SK-MEL-5 (cell line): ENCODE measurements at places on chromosomes 1 and 21. TPM values are rescaled to one million over a fixed set of nuclear protein-coding genes. Genes with fewer than 3 reads are reported as not detected.

Gene TNNT2
- not detected in 2 replicates for total RNA-seq

DNA sequence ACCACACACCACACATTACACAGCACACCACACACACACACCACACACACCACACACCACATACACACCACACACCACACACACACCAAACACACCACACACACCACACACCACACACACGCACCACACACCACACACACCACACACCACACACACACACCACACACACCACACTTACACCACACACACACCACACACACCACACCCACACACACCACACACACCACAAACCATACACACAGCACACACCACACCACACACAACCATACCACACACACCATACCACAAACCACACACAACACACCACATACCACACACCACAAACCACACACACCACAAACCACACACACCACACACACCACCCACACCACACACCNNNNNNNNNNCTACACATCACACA lies 40.9 kb upstream of the SIK1 start:
- DNase-seq = no peak

DNA sequence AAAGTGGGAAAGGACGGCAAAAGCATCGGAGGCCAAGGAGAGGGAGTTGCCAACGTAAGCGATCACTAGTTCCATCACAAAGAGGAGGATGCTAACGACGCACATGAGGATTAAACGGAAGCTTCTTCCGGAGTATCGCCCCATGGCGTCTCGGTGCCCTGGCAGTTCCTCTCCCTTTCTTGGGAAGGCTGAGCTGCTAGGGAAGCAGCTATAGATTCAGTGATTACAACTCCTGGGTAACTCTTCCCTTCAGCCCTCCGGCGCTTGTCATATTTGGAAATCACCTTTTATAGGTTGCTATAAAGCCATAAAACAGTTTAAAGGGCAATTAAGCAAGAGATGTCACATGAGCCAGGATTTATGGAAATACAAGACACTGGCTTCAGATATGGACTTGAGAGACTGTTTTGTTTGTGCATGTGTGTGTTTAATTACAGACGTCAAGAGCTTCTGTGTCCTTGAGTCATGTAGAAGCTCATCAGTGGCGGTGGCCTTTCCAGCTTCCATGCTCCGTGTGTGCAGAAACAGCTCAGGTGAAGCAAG lies 30.6 kb upstream of the SLC30A10 start:
- no peak for DNase-seq

Gene BRINP2
- not detected in 2 replicates for total RNA-seq

Gene PINK1
- total RNA-seq = 27.2 and 28.4 TPM in 2 replicates

DNA sequence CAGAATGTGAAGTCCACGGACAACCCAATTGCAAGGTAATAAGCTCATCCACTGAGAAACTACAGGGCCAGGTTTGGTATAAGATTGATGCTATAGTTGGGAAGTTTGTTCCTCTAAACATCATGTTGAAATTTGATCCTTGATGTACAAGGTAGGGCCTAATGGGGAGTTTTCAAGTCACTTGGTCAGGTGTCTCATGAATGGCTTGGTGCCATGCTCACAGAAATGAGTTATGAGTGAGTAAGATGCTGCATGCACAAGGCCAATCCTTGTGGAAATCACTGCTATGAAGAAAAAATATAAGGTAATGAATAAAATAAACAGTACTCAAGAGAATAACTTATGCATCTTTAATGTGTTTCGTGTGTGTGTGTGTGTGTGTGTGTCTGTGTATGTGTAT lies 1891.2 kb downstream of the NCAM2 start:
- no peak for DNase-seq

DNA sequence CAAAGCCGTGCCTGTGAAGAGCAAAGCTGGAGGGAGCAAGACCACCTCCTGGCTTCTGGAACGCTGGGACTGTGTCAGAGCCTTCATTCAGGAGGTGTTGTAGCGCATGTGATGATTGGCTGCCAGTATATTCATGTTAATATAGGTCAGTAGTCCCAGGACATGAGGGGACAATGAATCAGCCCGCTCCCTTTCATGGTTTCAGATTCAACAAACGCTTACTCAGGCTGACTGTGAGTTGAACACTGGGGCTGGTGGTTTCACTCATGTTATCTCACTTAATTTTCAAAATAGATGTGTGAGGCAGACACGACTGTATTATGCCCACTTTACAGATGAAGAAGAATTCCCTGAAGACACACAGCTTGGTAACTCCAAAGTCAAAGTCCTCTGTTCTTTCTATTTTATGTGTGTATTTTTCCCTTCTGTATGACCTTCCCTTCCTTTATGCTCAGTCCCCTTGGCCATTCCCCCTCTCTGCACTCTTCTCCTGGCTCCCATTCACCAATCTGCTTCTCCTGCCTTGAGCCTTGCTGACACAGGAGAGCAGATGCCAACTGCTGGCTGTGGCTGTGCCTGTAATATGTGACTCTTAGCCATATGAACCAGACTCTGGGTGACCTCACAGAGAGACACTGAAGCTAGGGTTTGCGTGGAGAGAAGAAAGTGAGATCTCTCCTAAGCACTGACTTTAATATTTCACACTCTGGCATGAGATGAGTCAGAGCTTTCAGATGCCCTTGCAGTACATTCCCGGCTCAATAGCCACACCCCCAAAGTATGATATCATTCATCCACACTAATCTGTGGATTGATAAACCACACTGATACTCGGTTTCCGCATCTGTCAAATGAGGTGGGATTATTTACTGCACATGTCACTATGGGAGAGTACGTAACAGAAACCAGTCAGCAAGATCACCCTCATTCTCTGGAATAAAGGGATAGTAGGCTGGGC lies 31.4 kb upstream of the KIRREL1 start:
- no peak for DNase-seq

GRCh38 chr1:68178821-68179490 lies 53.4 kb downstream of the WLS start:
- DNase-seq = no peak

Gene FCRLB
- 6.0 and 7.3 TPM in 2 replicates for total RNA-seq

- no peak for DNase-seq
Observed at GRCh38 chr1:240104672-240105071, 13.0 kb downstream of the FMN2 start.

GRCh38 chr1:226419284-226420029 lies 11.6 kb upstream of the PARP1 start:
- peak; percentile 67 for DNase-seq

Gene CALML6
- total RNA-seq = 0.08 and 0.67 TPM in 2 replicates

GRCh38 chr1:59976194-59977074 lies 49.9 kb upstream of the CYP2J2 start:
- DNase-seq = peak; percentile 61

GRCh38 chr21:42406201-42406621 lies 2.5 kb downstream of the UBASH3A start:
- DNase-seq = no peak

DNA sequence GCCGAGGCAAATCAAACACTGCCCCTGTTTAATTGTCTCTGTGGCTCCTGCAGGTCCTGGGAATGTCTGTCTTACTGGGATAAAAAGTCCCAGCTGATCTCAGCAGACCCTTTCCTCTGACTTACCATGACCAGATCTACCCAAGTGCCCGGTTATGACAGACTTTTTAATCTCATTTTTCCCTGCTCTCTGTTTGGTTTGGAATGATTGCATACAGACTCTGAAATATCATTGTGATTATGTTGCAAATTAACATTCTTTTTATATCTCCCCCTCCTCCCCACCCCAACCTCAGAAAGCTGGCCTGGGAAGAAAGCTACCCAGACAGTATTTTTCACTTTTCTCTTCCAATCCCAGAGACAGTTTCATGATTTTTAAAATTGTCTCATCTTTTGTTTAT lies 16.3 kb downstream of the RAB7B start:
- no peak for DNase-seq

Gene CD1B
- not detected in 2 replicates for total RNA-seq

GRCh38 chr1:223242971-223243370 lies 99.9 kb upstream of the TLR5 start:
- DNase-seq = no peak

- DNase-seq = peak; percentile 26
Observed at GRCh38 chr1:119075614-119076013, 64.8 kb downstream of the WARS2 start.

- peak; percentile 17 for DNase-seq
Observed at GRCh38 chr1:204249736-204250427, 36.1 kb upstream of the GOLT1A start.

GRCh38 chr1:190102757-190103326 lies 374.8 kb downstream of the BRINP3 start:
- no peak for DNase-seq

DNA sequence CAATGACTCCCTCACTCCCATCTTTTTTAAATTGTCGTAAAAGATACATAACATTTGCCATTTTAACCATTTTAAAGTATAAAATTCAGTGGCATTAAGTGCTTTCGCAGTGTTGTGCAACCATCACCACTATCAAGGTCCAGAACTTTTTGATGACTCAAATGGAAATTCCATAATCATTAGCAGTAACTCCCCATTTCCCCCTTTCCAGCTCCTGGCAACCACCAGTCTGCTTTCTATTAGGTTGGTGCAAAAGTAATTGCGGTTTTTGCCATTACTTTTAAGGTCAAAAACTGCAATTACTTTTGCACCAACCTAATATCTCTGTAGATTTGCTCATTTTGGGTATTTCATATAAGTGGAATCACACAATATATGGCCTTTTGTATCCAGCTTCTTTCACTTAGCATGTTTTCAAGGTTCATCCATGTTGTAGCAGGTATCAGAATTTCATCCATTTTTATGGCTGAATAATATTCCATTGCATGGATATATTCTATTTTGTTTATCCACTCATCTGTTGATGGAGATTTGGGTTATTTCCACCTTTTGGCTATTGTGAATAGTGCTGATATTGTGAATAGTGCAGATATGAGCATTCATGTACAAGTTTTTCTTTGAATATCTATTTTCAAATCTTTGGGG lies 159.7 kb downstream of the HIVEP3 start:
- DNase-seq = no peak

Gene PTGER3
- 0.03 and 0.05 TPM in 2 replicates for total RNA-seq

Gene KCNA2
- under 0.01 and 0.24 TPM in 2 replicates for total RNA-seq

- DNase-seq = no peak
Observed at GRCh38 chr1:161483361-161483760, 21.9 kb upstream of the FCGR2A start.

- DNase-seq = no peak
Observed at GRCh38 chr1:115158181-115158580, 68.9 kb upstream of the TSPAN2 start.

Gene ADCY10
- not detected in 2 replicates for total RNA-seq

DNA sequence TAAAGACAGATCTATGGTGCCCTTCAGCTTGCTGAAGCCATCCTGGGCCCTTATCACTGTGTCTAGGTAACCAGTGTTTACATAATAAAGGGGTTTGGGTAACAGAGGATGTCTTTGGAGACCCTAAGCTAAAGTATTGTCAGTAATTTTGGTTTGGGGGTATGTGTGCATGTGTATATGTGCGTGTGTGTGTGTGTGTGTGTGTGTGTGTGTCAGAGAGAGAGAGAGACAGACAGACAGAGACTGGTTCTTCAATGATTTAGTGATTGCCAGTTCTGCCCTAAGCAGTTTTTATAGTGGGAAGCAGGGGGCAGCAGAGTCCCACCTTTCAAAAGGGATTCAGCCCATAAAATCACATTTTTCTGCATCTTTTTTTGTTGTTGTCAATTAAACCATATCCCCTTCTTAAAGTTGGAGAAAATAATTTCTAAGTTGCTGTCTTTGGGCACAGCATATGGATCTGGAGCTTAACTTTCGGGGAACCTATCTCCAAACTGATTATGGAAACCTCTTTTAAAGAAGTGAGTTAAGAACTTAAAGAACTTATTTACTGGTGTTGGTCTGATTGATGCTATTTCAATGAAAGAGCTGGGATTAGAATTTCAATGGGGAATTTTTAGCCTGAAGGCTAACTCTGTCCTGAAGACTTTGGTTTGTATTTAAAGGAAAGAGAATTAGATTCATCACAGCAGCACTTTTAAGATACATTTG lies 51.1 kb downstream of the ZNF326 start:
- peak; percentile 53 for DNase-seq

Gene GPR37L1
- not detected in 2 replicates for total RNA-seq

Gene ANGPTL1
- total RNA-seq = 1.8 and 2.2 TPM in 2 replicates

Gene LMX1A
- not detected in 2 replicates for total RNA-seq

Gene CCDC24
- total RNA-seq = 5.1 and 5.2 TPM in 2 replicates

DNA sequence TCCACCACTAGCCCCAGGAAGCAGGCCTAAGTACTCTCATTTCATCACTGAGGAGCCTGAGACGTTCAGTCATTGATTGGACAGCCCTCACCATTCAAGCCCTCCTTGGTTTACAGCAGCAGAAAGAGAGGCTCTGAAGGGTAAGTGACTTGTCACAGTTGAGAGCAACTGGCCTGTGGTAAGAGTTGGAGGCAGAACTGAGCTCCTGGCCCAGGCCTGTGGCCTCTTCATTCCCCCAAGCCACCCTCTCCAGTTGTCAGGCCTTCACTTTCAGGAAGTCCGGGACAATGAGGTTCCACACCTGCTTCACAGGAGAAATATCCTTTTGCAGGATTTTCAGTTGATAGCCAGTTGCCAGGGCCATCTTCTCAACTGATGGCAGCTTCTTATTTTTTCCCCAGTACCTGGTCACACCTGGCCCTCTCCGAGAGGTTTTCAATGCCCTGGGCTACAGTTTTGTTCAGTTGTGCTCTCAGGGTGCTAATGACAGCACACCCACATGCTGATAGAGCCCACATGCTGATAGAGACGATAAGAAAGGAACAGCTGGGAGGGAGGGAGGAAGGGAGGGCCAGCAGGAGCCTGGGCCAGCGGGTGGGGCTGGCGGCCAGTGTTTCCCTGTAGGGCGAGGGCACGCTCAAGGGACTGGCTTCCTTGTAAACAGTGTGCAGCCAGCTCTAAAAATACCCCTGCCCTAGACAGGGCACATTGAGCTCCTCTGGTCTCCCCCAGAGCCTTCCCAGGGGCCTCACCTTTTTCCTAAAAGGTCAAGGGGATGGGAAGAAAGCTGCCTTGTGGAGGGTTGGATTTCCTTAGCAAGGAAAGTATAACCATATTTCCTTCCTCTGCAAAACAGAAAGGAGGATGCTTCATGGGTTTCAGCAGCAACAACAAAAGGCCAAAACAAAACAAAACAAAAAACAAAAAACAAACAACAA lies 112.7 kb upstream of the JUN start:
- no peak for DNase-seq

GRCh38 chr1:72322910-72323309 lies 40.6 kb upstream of the NEGR1 start:
- DNase-seq = no peak

- DNase-seq = no peak
Observed at GRCh38 chr1:51231120-51231519, 5.0 kb upstream of the RNF11 start.

DNA sequence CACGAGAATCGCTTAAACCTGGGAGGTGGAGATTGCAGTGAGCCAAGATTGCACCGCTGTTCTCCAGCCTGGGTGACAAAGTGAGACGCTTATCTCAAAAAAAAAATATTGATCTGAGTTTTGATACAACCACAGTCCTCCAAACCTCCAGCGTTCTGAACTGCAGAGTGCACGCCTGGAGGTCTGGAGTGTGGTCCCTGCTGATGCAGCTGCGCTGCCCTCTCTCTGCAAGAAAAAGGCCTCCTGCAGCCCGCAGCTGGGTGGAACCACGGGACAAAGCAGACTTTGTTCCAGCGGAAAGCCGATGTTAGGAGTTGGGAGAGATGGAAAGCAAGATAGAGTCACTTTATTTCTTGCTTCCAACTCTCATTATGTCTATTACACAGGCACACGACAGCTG lies 144.9 kb upstream of the SOD1 start:
- DNase-seq = peak; percentile 81

- no peak for DNase-seq
Observed at GRCh38 chr1:47662068-47662467, 224.2 kb downstream of the FOXD2 start.

Gene SHC1
- 102 and 107 TPM in 2 replicates for total RNA-seq

Gene TNFRSF14
- total RNA-seq = 291 and 303 TPM in 2 replicates

GRCh38 chr1:1157914-1158710 lies 15.6 kb upstream of the TTLL10 start:
- peak; percentile 53 for DNase-seq
